GDM1 (cell line): ENCODE measurements at places on chromosomes 12 and 14.

DNA sequence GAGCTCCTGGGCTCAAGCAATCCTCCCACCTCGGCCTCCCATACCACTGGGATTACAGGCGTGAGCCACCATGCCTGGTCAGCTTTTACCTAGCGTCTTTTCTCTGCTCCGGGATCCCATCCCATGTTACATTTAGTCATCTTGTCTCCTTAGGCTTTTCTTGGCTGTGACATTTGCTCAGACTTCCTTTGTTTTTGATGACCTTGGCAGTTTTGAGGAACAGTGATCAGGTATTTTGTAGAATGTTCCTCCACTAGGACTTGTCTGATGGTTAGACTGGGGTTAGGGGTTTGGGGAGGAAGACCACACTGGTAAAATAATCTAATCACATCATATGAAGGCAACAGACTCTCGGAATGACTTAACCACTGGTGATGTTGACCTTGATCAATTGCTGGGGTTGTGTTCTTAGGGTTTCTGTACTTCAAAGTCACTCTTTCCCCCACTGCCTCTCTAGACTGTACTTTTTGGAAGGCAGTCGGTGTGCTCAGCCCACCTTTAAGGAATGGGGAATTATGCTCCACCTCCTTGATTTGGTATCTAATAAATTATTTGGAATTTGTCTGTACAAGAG is 48.4 kb downstream of the RIN3 start:
- DNase-seq = no peak

GRCh38 chr12:47276621-47277309 is 197.0 kb upstream of the AMIGO2 start:
- DNase-seq = peak; percentile 41

- no peak for DNase-seq
Measured at GRCh38 chr12:71164568-71165197, 6.9 kb upstream of the TSPAN8 start.

DNA sequence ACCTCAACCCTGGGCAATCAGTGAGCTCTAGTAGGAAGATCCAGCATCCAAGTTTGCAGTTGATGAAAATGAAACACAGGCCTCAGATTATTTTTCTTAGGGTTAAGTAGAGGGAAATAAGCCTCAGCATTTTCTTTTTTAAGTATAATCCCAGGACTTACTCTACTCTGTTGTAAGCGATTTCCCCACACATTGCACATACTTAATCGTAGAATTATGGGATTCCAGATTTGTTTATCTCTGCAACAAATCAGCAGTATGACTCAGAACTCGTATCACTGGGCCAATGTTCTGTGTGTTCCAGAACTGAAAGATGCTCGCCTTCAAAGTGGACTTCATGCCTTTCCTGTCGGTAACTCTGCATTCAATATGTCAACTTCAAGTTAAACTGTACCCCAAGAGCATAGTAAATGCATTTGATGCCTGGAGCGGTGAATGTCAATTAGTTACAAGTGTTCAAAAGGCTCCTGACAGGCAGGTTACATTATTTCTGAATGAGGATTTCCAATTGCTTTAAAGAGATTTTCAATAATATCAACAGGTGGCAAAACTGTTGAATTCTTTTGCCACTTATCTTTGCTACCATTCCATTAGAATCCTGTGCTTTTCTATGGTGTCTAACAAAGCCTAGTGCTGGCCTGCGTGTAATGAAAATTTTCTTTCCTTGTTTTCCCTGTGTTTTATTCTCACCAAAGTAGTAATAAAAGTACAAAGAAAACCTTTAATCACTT is 323.8 kb upstream of the SYT1 start:
- DNase-seq = no peak

DNA sequence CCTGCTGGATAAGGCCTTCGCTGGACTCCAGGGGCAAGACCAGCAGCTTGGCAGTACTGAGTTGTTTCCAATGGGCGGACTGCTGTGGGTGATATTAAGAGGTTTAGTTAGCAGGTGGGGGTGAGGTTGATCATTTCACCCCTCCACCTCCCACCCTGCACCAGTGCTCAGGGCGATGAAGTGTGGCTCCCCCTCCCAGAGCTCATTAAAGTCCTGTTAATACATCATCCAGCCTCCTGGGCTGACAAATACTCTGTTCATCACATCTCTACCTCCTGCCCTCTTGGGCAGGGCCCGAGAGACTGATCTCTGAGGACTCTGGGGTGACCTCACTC is 2.4 kb upstream of the FIGNL2 start:
- no peak for DNase-seq

DNA sequence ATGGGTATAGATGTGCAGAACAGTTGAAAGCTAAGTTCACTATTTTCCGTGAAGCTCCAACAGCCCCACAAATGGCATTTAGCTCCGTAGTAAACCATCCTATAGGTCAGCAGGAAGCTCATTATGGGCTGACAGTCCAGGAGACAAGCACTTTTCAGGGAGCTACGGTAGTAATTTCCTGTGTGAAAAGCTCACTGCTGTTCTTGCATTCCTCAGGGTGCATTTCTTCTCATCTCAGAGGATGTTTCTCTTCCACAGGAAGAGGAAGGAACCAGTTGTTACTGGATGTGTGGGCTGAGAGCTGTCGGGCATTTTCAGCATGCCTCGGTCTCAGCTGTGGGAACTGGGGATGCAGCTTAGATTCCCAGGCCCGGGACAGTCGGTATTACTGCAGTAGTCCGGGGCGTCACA is 72.8 kb downstream of the GALNT4 start:
- DNase-seq = peak; percentile 13

DNA sequence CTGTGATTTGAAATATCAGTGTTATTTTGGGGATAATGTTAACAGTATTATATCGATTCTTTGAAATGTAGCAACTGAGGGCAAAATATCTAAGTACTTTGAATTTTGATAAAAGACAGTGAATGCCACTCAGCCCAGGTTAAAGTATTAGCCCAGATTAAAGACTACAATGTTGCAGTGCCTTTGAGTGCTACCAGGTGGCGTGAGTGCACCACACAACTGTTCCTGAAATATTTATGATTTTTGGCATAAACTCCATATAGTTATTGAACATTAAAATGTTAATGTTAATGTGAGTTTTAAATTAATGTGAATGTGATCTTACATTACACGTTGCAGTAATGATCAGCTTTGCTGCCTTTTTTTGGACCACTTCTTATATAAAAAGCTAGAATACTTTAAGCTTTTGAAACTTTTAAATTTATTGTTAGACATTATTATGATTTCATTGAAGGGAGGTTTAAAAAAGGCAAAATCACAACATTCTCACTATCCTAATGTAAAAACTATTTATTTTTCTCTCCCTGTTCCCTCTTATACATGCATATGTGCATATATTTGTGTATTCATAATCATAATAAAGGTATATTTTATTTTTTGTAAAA is 22.5 kb downstream of the MRPS35 start:
- no peak for DNase-seq

- no peak for DNase-seq
Measured at GRCh38 chr14:99564256-99564925, 39.6 kb downstream of the CCDC85C start.

GRCh38 chr14:101221549-101222160 is 318.1 kb upstream of the RTL1 start:
- no peak for DNase-seq

DNA sequence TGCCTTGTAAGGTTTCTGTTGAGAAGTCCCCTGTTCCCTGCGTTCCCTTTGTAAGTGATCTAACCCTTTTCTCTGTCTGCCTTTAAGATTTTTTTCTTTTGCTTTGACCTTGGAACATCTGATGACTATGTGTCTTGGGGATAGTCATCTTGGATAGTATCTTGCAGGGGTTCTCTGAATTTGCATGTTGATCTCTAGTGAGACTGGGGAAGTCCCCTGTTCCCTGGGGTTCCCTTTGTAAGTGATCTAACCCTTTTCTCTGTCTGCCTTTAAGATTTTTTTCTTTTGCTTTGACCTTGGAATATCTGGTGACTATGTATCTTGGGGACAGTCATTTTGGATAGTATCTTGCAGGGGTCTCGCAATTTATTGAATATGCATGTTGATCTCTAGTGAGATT is 38.2 kb upstream of the TMX1 start:
- no peak for DNase-seq

DNA sequence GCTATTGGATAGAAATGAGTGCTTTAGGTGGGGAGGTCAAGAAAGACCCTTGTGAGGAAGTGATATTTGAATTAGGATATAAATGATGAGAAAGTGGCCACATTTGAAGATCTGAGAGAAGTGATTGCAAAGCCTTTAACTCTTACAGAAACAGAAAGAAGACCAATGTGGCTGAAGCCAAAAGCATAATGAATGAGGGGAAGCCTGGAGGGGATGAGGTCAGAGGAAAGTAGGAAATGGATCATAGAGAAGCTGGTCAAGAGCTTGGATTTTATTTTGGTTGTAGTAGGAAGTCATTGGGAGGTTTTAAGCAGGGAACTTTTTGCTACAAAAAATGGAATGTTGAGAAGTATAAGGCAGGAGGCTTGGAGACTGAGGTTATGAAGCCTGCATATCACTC is 3.5 kb upstream of the GYS2 start:
- DNase-seq = no peak

DNA sequence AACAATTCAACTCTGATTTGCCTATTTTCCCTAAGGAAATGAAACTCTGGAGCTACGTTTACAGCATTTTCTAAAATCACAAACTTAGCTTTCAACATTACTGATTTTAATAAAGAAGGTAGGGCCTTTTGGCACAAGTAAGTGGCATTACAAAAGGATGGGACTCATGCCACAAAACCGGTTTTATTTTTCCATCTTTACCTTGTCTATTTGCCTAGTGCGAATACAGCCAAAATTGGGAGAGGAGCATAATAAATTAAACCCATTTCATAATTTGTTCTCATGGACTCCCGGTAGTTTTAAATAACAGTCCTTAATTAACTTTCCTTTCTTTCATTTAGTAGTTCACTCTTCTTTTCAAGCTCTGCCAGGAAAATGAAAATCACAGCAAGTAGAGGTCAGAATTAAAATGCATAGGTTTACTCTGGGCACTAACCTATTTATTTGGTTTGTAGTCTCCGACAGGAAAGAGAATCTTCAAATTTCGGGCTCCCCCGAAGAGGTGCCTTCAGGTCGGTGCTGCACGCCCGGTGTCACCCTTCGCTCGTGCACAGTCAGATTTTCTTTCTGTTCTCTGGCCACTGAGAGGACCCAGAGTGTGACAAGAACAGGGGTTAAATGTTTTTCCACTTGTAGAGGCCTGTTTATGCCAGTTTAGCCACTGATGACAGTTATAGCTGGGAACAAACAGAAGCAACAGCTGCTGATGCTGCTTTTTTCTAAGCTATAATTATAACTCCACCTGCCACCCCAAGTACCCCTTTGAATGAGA is at the start of gene BEST3:
TSS of gene BEST3 (minus strand) at position 535 of the 772 bp plus-strand sequence. CDS start 1,505 bp downstream, outside the sequence.
- DNase-seq = no peak

- DNase-seq = no peak
Measured at GRCh38 chr12:7602277-7602676, 63.4 kb downstream of the APOBEC1 start.

DNA sequence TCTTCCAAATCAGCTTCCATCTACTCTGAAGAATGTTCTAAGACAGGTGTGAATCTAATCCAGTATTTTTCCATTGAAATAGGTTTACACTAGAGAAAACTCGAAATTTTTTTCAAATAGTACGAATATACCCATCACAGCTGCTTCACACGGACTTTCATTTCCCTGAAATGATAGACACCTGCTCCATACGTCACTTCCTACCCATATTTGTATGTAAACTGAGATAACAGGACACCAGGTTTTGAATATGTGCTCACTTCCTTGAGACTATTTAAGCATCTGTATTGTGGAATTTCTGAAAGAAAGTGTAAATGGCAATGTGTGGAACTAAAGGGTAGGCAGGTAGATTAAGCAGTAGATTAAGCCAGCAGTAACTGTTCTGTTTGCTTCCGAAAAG is 13.4 kb upstream of the ITPR2 start:
- no peak for DNase-seq

GRCh38 chr14:91420686-91421085 is 3.1 kb upstream of the CCDC88C start:
- no peak for DNase-seq

- peak; percentile 45 for DNase-seq
Measured at GRCh38 chr12:1093166-1093751, 102.2 kb downstream of the ERC1 start.

DNA sequence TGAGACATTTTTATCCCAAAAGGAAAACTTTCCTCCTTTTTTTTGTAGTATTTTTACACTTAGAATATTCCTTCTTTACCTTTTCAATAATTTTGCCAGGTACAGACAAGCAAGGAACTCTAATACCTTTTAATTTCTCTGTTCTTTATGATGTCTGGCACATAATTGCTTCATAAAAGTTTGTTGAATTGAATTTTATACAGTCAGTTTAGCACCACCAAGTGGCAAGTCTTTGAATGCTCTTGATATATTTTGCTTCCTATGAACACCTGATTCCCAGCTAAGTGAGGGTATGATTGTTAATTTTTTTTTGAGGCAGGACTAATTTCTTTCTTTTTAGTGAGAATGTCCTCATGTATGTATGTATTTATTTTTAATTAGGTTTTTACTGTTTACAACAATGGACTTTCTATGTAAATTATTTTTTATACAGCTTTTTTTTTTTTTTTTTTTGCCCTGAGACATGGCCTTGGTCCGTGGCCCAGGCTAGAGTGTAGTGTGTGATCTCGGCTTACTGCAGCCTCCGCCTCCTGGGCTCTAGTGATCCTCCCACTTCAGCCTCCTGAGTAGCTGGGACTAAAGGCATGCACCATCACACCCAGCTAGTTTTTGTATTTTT is 6.9 kb downstream of the TBC1D15 start:
- peak; percentile 9 for DNase-seq

DNA sequence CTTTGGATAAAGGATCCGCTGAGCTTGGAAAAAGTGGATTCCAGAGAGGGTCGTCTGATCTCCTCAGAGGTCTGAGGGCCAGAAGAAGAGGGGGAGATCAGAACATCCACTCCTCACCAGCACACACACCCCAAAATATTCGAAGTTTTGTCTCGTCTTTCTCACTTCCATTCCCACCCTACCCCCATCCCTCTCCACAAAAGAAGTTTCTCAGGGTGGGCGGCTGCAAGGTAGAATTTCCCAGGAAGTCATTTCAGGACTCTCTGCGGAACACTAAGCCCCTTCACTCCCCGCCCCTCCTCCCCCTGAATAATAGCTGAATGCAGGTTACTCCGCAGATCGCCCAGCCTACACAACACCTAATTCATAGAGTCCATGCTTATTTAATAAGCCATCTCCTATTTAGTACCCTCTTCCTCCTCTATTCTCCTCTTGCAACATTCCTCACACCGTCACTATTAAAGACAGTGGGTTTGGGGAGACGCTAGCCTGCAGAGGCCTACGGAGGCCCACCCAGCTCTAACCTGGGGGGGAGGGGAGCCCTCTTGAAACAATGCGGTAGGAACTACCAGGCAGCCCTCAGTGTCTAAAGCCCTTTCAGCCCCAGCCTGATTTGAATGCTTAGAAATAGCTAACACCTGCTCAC is 649 bp upstream of the SALL2 start:
- DNase-seq = no peak

DNA sequence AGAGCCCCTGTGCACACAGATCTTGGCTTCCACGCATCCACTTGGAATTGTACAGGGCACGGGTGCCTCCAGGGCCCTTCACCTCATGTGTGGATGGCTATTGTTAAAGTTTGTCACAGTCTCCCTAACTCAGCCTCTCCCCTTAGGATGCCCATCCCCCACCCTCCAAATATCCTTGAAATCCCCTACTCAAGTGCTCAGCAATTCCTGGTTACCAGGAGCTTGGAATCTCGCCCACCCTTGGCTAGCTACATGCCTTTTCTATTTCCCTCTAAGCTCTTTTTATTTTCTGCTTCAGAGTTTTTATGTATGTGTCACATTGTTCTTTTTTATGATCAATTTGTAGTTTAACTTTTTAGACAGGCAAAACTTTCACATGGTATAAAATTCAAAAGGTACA is 13.0 kb upstream of the NR1H4 start:
- no peak for DNase-seq
